SJSA1 (cell line): ENCODE measurements at places on chromosomes 6 and 20. TPM values are rescaled to one million over a fixed set of nuclear protein-coding genes. Genes with fewer than 3 reads are reported as not detected.

Gene RWDD1
- total RNA-seq, result 66.2 and 93.5 TPM in 2 replicates

Gene ASIP
- not detected in 2 replicates for total RNA-seq

Gene GCM1
- not detected in 2 replicates for total RNA-seq

GRCh38 chr6:54467384-54467783 is 159.1 kb downstream of the TINAG start:
- H3K27me3 ChIP-seq, result no peaks in the 10 kb centered on the region
- no peak for DNase-seq
- H3K4me3 ChIP-seq, result no peak overlapping the region
- no peak overlapping the region for H3K27ac ChIP-seq
- no peaks in the 10 kb centered on the region for H3K4me1 ChIP-seq

DNA sequence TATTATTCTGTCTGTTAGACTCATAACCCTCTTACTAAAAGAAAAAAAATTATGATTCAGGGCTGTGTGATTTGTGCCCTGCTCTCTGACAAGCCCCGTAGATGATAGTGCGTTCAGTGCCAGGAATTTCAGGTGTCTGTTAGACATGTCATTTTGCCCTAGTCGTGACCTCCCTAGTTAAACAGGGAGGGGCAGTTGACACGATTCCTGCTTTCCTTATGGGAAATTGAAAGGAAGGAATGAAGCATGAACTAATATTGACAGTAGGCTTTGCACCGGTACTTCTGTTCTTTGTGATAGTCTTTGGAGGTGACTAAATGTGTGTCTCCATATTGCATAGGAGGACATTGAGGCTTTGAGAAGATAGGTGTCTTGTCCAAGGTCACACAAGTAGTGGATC is 26.3 kb downstream of the RPRD1B start:
- no peak for DNase-seq
- H3K27me3 ChIP-seq, result no peaks in the 10 kb centered on the region
- H3K4me1 ChIP-seq, result peaks cover 4% of the 10 kb centered on the region; the same call in 1 of the 2 replicates

GRCh38 chr6:133428295-133428694 is 187.1 kb downstream of the EYA4 start:
- no peak overlapping the region for H3K4me3 ChIP-seq
- H3K36me3 ChIP-seq, result no peaks in the 10 kb centered on the region
- peaks cover 3% of the 10 kb centered on the region; the same call in 1 of the 2 replicates for H3K27me3 ChIP-seq
- H3K4me1 ChIP-seq, result no peaks in the 10 kb centered on the region
- no peak for DNase-seq
- no peak overlapping the region for H3K27ac ChIP-seq

GRCh38 chr6:108363889-108364313 is 69.0 kb downstream of the AFG1L start:
- H3K4me3 ChIP-seq, result no peak overlapping the region
- H3K36me3 ChIP-seq, result no peaks in the 10 kb centered on the region
- DNase-seq, result no peak
- H3K4me1 ChIP-seq, result no peaks in the 10 kb centered on the region
- H3K27ac ChIP-seq, result no peak overlapping the region
- no peaks in the 10 kb centered on the region for H3K27me3 ChIP-seq

DNA sequence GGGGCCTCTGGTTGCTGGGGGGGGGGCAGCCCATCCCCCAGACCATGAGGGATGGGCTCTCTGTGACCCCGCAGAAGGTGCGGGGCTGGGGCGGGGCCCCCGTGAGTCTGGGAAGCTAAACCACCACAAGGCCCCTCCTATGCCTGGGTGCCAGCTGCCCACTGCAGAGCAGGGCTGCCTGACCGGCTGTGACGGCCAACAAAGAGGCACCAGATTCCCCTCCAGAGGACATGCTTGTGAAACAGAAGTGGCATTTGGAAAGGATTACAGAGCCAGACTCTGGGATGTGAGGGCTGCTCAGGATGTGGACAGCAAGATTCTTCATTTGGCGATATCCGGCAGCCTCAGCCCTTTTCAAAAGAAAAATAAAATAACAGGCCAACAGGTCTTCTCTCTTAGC is 16.5 kb upstream of the NTSR1 start:
- no peaks in the 10 kb centered on the region for H3K36me3 ChIP-seq
- no peak for DNase-seq
- no peak overlapping the region for H3K4me3 ChIP-seq
- H3K27me3 ChIP-seq, result peaks cover 63% of the 10 kb centered on the region
- no peak overlapping the region for H3K27ac ChIP-seq
- H3K4me1 ChIP-seq, result no peaks in the 10 kb centered on the region
